Stimulated activated CD4-positive, alpha-beta T cell treated with anti-CD3 and anti-CD28 coated beads, TNF-alpha, amount 100 ng/mL, for 48 hours (primary cell): ENCODE measurements at places on chromosomes 3 and 15.

GRCh38 chr15:69557020-69557706 is 104.5 kb downstream of the RPLP1 start:
- DNase-seq = no peak

DNA sequence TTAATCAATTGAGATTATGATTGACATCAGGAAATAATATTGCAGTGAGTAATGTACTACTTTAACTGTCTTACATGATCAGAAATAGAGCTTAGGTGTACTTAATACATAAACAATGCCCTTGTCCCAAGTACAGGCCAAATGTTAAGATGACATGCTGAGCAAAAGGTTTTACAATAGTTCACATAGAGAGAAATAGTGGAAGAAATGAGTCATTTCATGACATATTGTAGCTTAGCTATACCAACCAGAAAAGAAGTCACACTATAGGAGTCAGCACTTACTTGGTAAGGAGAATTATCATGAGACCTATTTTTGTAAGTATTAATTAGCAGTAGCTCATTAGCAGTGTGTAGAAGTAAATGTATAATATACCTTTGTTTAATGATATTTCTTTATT is 96.4 kb upstream of the NANOGP8 start:
- no peak for DNase-seq

DNA sequence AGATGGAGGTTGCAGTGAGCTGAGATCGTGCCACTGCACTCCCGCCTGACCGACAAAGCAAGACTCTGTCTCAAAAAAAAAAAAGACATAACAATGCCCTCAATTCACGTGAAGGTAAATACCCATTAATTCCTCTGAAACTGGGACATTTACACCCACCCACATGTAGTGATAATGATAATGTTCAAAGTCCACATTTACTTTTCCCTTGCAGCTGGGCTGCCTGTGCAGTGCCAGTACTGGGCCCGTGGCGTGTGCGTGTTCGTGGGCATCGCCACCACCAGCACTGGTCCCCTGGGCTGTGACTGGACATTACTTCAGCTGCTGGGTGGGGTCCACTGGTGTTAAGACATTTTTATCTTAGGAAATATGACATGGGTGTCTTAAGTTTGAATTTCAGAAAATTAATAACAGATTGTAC is 123.6 kb downstream of the SLC25A26 start:
- no peak for DNase-seq

DNA sequence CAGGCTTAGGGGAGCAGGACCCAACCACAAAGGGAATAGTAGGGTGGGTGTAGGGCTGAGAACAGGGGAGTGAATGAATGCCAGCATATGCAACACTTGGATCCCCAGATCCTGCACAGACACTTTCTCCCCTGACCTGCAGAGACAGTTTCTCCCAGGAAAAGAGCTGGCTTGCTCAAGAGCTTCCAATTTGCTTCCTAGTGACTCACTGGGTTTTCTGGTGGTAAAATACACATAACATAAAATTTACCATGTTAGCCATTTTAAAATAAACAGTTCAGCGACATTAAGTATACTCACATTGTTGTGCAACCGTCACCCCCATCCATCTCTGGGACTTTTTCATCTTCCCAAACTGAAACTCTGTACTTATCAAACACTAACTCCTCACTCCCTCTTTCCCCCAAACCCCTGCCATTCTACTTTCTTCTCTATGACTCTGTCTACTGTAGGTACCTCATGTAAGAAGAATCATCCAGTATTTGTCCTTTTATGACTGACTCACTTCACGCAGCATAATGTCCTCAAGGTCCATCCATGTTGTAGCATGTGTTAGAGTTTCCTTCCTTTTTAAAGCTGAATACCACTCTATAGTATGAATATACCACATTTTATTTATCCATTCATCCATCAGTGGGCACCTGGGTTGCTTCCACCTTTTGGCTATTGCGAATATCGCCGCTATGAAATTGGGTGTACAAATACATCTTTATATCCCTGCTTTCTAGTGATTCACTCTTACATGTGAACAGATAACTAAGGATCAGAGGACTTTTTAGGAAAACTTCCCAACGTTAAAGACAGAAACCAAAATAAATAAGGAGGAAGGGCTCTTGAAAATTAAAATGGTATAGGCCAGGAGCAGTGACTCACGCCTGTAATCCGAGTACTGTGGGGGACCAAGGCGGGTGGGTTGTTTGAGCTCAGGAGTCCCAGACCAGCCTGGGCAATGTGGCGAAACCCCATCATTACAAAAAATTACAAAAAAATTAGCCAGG is 95.6 kb upstream of the TJP1 start:
- no peak for DNase-seq

GRCh38 chr3:176920766-176921160 is 276.5 kb downstream of the TBL1XR1 start:
- DNase-seq = no peak

GRCh38 chr3:172685331-172686214 is 25.3 kb downstream of the NCEH1 start:
- DNase-seq = no peak

- no peak for DNase-seq
Observed at GRCh38 chr15:94509259-94509658, 277.9 kb downstream of the MCTP2 start.

DNA sequence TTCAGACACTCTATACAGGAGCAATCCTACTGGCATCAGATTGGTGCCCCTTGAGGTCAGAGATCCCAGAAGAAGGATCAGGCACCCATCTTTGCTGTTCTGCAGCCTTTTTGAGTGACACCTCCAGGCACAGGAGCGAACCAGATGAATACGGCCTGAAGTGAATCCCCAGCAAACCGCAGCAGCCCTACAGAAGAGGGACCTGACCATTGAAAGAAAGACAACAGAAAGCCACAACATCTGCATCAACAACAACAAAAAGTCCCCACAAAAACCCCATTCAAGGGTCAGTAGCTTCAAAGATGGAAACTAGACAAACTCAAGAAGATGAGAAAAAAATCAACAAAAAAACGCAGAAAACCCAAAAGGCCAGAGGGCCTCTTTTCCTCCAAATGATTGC is 130.4 kb downstream of the PPM1L start:
- no peak for DNase-seq

DNA sequence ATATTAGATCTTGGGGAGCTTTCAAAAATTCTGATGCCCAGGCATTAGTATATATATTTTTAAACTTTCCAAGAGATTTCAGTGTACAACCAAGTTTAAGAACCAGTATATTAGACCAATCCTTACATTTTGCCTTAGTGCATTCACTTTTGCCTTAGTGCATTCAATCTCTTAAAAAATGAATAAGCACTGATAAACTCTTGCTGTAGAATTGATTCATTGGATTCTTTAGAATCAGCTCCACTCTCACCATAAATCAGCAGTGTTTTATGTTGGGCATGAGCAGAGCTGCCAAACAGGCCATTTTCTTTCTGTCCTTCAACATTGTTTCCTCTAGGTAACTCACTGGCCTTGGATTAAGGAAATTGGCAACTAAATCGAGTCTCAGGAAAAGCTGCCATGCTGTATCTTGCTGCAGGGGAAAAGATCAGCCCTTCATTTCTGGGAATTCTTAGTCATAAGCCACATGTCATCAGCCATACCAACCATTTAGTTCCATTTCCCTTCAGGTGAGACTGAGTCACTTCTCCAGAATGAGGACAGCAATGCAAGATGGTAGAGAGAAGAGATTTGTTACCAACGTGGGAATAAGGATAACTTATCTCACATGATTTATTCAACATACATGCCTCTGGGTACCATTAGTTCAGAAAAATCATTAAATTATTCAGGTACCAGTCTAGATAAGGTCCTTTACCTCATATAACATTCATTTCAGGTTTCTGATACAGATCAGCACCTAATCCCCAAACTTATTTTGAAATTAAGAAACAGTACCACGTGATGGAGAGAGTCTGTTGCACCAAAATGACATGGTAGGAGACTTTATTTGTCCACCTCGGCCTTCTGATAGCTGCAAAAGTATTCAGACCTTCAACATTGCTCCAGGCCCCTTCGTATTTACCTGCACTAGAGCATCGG is 192.5 kb downstream of the P3H2 start:
- no peak for DNase-seq

DNA sequence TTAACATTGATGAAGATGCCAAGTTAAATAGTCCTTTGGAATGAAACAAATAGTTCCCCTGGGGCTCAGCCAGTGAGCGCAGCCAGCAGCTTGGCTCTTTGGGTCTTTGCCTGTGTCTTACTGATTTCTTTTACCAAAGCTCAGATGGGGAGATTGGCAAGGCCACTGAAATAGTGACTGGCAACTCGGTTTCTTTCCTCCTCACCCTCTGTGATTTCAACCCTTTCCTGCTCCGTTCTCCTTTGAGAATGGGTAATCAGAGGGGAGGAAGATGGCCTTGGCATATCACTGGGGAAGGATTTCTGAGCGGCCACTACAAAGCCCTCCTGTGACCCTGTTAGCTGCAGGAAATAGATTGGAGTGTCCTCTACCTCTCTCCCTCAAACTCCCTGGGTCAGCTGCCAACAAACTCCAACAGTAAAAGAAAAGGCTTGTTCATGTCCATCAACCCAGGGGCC is 337.1 kb upstream of the LRRFIP2 start:
- DNase-seq = no peak
